Activated CD4-positive, CD25-positive, alpha-beta regulatory T cell treated with anti-CD3 and anti-CD28 coated beads, Interleukin-2, amount 50 U/mL, for 24 hours (primary cell): ENCODE measurements at places on chromosomes 3 and 15.

GRCh38 chr3:171729452-171730334, 80.6 kb downstream of the PLD1 start:
- no peak for ATAC-seq

DNA sequence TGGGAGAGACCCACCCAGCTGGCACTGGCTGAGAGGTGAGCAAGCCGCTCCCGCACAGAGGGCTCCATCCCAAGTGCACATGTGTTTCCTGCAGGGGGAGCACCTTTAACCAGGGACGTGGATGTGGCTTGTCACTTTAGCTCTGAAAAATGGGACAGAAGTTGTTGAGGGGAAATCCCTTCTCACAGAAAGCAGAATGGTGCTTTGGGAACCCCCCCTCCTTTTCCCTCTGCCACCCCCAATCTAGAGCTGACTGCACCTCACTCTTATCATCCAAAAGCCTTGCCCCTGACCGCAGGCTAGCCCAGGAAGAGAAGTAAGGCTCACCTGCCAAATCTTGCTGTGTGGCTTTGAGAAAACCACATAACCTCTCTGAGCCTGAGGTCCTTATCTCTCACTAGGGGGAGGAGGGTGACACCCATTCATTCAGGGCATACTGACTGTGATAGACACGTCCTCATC, 77.9 kb downstream of the RPN1 start:
- peak; percentile 72 for ATAC-seq

- peak; percentile 76 for ATAC-seq
These were observed 35.4 kb downstream of the PXYLP1 start for GRCh38 chr3:141266797-141267555.

GRCh38 chr3:175526191-175526590, 667.1 kb downstream of the NAALADL2 start:
- ATAC-seq = no peak

- no peak for ATAC-seq
These were observed 96.3 kb downstream of the STT3B start for GRCh38 chr3:31629054-31629453.

DNA sequence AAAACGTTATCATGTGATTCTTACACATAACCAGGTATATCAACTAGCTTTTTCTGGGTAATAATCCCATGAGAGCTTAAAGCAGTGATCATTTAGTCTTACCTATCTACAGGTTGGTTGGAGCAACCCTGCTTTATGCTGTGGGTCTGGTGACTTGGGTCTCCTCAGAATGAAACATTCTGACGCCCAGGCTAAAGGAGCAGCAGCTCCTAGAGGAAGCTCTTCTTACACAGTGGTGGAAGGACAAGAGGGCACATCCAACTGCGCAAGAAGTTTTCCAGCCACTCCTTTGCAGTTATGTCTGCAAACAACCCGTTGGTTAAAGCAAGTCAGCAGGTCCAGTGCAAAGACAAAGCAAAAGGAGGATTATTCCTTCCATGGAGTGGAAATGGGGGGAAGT, 377.5 kb downstream of the EDEM1 start:
- no peak for ATAC-seq

GRCh38 chr3:121885386-121885785, 8.8 kb upstream of the SLC15A2 start:
- ATAC-seq = no peak

DNA sequence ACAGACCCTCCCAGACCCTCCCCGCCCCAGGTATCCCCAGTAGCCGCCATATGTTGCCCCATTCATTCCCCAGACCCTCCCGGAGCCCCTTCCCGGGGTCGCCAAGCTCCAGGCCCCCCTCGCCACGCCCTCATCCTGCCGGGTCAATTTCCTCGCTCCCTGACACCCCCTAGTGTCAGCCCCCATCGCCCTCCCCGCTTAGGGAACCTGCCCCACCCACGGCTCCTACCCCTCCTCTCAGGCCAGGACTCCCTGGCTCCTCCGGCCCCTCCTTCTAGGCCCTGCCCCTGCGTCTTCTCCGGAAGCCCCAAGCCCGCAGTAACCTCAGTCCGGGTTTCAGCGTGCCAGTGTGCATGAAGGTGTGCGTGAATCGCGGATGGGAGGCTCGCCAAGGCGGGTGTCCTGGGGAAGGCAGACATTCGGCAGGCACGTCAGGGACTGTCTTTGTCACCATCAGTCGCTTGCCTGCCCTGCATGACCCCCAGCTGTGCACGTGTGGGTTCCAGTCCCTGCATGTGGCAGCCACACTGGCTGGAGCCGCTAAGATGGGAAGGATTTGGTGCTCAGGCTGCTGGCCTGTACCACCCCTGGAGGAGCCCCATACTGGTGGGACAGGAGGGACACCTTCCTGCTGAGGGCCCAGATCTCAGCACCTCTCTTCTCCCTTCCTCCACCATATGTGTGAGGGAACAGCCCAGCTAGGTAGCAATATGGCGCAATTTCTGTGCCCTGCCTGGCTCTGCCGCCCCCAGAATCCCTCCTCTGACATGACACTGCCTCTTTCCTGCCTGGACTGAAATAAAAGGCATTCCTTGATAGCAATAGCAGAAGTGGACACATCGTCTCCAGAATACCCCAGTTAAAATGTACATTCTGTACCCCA, 693 bp downstream of the DISP2 start:
- ATAC-seq = peak; percentile 42
